ENCODE measurements at places on chromosomes 5 and 9. TPM values are rescaled to one million over a fixed set of nuclear protein-coding genes. Genes with fewer than 3 reads are reported as not detected.

Gene HARS1
- total RNA-seq = 41.6 TPM

Gene DMRT3
- not detected for total RNA-seq

Gene ARL14EPL
- not detected for total RNA-seq

DNA sequence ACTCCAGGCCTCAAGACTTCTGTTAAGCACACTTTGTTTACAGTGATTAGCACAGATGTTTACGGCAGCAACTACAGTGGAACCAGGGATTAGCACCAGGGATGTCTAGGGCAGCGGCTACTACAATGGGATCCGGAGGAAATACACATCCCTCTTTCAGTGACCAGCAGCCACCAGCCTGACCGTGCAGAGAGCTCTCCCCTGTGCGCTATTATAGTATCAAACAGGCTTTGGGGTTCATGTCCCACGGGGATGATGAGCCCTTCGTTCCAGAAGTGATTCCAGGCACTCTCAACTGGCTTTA lies 21.5 kb downstream of the GFPT2 start:
- no peak overlapping the region for H3K4me3 ChIP-seq
- peaks cover 46% of the 10 kb centered on the region for H3K4me1 ChIP-seq
- H3K27me3 ChIP-seq = no peaks in the 10 kb centered on the region
- peak overlapping the region; percentile 88 for H3K27ac ChIP-seq

DNA sequence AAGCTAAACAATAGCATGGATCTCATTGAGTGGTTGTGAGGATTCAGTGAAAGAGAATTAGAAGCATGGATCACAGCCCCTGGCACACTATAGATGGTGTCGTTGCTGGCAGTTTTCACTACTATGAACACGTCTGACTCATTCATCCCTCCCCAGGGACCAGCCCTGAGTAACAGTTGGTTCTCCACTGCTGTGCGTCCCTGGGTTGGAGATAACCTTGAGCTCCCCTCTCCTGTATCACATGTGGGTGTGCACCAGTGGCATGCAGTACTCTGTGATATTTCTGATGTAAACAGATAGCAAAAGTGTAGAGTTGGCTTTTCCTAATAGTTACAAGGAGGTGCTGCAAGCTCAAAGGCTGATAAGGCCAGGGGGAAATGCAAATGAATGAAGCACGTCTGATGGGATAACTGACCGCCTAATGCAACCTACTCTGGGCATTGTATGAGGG lies 8.8 kb upstream of the LCP2 start:
- no peak overlapping the region for H3K4me3 ChIP-seq
- H3K36me3 ChIP-seq = no peaks in the 10 kb centered on the region
- H3K4me1 ChIP-seq = peaks cover 6% of the 10 kb centered on the region
- peak; percentile 95 for DNase-seq

- H3K4me3 ChIP-seq = no peak overlapping the region
- no peaks in the 10 kb centered on the region for H3K27me3 ChIP-seq
- H3K27ac ChIP-seq = no peak overlapping the region
- no peaks in the 10 kb centered on the region for H3K36me3 ChIP-seq
- no peaks in the 10 kb centered on the region for H3K4me1 ChIP-seq
- DNase-seq = no peak
Observed at GRCh38 chr9:31486630-31487029, 897.8 kb upstream of the ACO1 start.

- H3K4me3 ChIP-seq = no peak overlapping the region
- no peaks in the 10 kb centered on the region for H3K36me3 ChIP-seq
- no peak for DNase-seq
- H3K27ac ChIP-seq = no peak overlapping the region
Observed at GRCh38 chr9:119836036-119836435, 466.8 kb upstream of the BRINP1 start.

DNA sequence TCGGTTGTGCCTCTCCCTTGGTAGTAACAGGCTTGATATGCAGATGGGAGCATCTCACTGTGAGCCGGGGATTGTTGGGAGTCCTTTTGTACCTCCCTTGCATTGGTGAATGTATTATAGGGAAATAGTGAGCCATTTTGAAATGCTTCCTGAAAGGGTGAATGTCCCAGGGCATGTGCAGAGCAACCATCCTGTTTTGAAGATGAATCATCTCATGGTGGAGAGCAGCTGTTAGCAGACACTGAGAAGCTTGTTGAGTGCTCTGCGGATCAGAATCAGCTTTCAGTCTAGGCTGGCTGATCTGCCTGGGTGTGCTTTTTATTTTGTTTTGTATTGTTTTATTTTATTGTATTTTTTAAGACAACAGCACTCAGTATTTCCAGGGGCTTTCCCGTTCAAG lies 29.7 kb downstream of the SLC36A1 start:
- no peak for DNase-seq
- H3K4me1 ChIP-seq = peaks cover 10% of the 10 kb centered on the region
- peaks cover 22% of the 10 kb centered on the region for H3K36me3 ChIP-seq
- H3K27me3 ChIP-seq = no peaks in the 10 kb centered on the region

- no peaks in the 10 kb centered on the region for H3K4me1 ChIP-seq
- no peak for DNase-seq
- H3K27me3 ChIP-seq = peaks cover 11% of the 10 kb centered on the region
- no peaks in the 10 kb centered on the region for H3K36me3 ChIP-seq
Observed at GRCh38 chr5:61701877-61702602, 370.0 kb downstream of the ZSWIM6 start.
